NCI-H1436 (cell line): ENCODE measurements at places on chromosomes 5 and 9.

DNA sequence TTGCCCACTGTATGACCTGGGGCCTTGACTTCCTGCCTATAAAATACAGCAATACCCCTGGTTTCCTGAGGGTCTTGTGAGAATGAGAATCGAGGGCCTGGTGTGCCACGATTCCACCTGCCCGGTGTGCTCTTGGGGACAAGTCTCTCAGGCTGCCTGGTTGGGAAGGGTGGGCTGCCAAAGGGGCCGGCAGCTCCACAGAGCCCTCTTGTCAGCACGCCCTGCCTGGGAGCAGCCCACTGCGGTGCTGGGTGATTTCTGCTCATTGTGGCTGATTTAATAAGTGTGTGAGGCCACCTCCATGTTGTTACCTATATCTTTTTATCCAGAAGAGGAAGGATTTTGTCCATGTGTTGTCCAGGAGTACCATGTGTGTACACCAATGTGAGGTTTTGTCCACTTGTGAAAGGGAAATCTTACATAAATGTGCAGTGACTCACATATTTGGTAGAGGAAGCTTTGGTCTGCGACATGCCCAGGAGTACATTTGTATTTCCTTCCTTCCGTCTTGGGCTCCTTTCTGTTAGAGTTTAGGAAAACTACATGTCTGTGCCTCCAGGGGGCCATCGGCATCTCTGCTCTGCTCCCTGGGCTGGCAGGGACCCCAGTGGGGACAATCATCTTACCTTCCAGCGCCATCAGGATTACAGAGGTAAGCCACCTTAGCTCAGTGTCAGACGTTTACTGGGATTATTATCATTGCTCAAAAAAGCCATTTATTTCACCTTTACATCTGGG lies 108.6 kb downstream of the PHF2 start:
- DNase-seq, result no peak

GRCh38 chr5:57176350-57176857 lies 2.5 kb downstream of the GPBP1 start:
- DNase-seq, result no peak

GRCh38 chr5:141908796-141909195 lies 14.9 kb upstream of the DELE1 start:
- no peak for DNase-seq

GRCh38 chr9:71128796-71129195 lies 7.4 kb upstream of the TRPM3 start:
- DNase-seq, result no peak
